HFFc6 (cell line): ENCODE measurements at places on chromosomes 4 and X. TPM values are rescaled to one million over a fixed set of nuclear protein-coding genes. Genes with fewer than 3 reads are reported as not detected.

TCEAL6 gene
- total RNA-seq, result not detected in 2 replicates

TLR1 gene
- 0.24 TPM in 1 of 3 replicates, not detected in the others for total RNA-seq

CXCL1 gene
- 1.1 to 3.3 TPM (median 1.2 TPM) in 3 replicates for total RNA-seq

- peaks cover 7% of the 10 kb centered on the region; the same call in 1 of the 2 replicates for H3K4me1 ChIP-seq
- no peak overlapping the region for H3K27ac ChIP-seq
- peaks cover 6% of the 10 kb centered on the region; the same call in 1 of the 2 replicates for H3K27me3 ChIP-seq
- H3K4me3 ChIP-seq, result peak overlapping the region; percentile 58; the same call in 1 of the 2 replicates
- no peak for DNase-seq
- H3K36me3 ChIP-seq, result no peaks in the 10 kb centered on the region
Observed at GRCh38 chr4:178086320-178086719, 644.1 kb upstream of the AGA start.

DNA sequence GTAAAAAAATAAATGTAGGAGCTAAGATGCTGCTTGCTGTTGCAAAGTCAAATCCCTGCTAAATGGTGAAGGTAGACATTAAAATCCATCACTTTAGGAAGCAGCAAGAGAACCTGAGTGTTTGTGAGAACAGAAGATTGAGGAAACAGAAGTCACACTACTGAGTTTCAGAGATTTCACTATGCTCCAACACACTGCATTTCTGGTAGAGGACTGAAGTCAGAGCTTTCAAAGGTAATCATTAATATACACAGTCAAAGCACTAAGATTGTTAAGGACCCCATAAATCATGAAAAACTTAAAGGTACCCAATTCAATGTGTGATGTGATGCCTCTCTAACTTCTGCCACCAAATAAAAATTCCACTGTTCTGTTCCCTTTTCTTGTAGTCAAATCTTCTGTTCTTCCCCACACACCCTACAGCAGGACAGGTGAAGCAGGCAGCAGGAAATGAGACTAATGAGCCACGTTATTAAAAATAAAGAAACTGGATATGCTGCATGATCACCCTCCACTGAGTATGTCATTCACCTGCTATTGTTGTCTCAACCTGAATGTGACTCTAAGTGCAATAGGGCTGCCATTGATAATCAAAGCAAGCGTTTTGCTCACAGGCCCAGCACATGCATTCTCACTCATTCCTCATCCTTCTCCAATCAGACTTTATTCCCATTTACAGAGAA is 28.9 kb upstream of the APELA start:
- DNase-seq, result no peak
- no peaks in the 10 kb centered on the region for H3K27me3 ChIP-seq
- no peaks in the 10 kb centered on the region for H3K4me1 ChIP-seq
- no peak overlapping the region for H3K4me3 ChIP-seq
- no peaks in the 10 kb centered on the region for H3K36me3 ChIP-seq

DNA sequence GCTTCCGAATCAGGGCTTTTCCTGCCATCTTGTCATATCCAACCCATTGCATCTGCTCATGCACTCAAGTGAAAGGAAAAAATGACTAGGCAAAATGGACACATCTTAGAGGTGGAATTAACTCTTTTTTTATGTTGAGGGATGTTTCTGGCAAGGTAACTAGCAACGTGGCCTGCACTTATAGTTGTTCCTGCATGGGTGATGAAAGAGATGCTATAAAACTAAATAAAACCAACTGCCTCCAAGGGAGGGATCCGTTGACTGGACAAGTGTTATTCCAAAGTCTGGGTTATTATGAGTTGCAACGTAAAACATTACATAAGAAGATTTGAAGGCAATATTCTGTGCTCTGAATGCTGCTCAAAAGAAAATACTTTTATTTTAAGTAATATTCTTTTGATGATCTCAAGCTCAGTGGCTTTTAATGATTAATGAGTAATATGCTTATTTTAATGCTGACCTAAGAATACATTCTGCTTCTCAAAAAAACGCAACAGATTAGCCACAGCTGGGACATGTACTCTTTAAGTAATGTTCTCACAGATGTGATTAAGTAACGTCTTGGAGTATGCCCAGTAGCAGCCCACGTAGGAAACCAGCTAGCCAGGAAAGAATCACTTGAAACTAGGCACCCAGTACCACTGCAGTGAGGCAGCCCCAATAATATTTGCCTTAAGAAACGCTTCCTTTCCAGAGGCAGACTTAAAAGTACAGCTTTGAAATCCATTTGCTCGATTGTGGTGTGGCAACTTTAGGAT is 27.4 kb downstream of the KLF3 start:
- no peaks in the 10 kb centered on the region; the same call in 1 of the 2 replicates for H3K27me3 ChIP-seq
- peaks cover 57% of the 10 kb centered on the region for H3K36me3 ChIP-seq
- peak; percentile 17 for DNase-seq
- H3K4me1 ChIP-seq, result peaks cover 28% of the 10 kb centered on the region

- no peak for DNase-seq
- H3K36me3 ChIP-seq, result peaks cover 6% of the 10 kb centered on the region
- H3K4me1 ChIP-seq, result peaks cover 12% of the 10 kb centered on the region
- H3K4me3 ChIP-seq, result no peak overlapping the region
- no peak overlapping the region for H3K27ac ChIP-seq
Observed at GRCh38 chrX:1224954-1225353, 12.5 kb upstream of the CRLF2 start.

GRCh38 chr4:115234405-115235093 is 121.1 kb upstream of the NDST4 start:
- no peaks in the 10 kb centered on the region for H3K36me3 ChIP-seq
- no peaks in the 10 kb centered on the region for H3K4me1 ChIP-seq
- H3K27me3 ChIP-seq, result no peaks in the 10 kb centered on the region
- H3K4me3 ChIP-seq, result no peak overlapping the region
- H3K27ac ChIP-seq, result no peak overlapping the region
